ENCODE measurements at places on chromosomes 5 and 9.

- DNase-seq = no peak
Observed at GRCh38 chr5:154236536-154237375, 46.2 kb downstream of the GALNT10 start.

DNA sequence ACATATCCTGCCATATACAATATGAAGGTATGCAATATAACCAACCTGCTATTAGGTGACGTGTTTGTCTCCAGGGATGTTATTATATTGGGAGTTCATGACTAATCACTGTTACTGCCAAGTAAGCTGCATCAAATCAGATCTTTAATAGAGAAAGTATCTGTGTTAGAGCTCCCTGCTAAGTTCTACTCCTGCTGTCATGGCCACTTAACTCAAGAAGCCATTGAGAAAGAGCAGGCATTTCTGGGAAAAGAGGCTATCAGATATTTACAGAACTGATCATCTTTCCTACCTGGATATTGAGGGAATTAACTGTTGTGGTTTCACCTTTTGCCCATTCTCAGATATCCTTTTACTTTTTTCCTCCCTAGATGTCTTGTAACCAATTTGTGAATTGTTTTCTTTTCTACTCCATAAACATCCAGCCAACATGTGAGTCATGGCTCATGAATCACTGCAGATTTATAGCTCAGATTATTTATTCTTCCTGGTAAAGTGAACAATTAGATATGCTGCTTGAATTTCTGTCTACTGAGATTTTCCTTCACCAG lies 634.8 kb upstream of the FAM174A start:
- no peak for DNase-seq

DNA sequence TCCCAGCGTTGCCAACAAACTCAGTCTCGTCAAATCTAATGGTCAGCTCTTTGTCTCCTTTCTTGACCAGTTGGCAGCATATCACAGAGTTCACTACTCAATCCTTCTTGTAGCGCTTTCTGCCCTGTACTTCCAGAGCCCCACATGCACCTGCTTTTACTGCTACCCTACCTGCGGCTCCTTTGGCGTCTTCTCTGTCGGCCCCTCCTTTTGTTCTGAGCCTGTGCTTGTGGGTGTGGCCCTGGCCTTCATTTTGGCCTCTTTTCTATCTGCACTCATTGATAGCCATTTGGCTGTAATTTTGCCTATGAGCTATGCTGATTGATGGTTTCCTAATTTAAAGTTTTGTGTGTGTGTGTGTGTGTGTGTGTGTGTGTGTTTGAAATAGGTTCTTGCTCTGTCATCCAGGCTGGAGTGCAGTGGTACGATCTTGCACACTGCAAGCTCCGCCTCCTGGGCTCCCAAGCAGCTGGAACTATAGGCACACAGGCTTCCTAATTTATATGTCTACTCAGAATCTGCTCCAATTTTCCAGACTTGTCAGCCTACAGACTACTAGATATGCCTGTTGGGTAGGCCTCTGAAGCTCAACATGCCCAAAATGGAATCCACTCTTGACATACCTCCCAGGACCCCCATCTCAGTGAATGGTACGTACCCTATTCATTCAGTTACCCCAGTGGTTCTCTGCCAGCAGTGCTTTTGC lies 32.3 kb downstream of the ARPC5L start:
- DNase-seq = no peak

- DNase-seq = no peak
Observed at GRCh38 chr5:149207831-149208230, 63.8 kb upstream of the AFAP1L1 start.

- no peak for DNase-seq
Observed at GRCh38 chr9:34590381-34591247, 1.1 kb upstream of the CNTFR start.

DNA sequence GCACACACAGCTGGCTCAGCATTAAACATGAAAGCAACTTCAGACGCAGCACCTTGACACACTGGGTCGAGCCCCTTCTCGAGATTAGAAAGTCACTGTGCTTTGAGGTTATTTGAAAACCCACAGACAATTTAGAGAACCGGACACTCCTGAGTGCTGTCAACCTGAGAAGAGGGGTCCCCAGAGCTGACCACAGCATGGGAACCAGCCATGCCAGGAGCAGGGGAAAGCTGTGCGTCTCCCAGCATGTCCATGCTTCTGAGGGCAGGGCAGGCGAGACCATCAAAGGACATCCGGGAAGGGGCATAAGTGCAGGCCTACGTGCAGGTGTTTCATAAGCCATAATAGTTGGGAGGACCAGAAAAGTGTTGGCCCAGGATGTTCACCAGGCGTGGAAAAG lies 20.5 kb downstream of the SLC6A3 start:
- DNase-seq = no peak

- no peak for DNase-seq
Observed at GRCh38 chr5:175797521-175798038, 73.8 kb upstream of the CPLX2 start.

DNA sequence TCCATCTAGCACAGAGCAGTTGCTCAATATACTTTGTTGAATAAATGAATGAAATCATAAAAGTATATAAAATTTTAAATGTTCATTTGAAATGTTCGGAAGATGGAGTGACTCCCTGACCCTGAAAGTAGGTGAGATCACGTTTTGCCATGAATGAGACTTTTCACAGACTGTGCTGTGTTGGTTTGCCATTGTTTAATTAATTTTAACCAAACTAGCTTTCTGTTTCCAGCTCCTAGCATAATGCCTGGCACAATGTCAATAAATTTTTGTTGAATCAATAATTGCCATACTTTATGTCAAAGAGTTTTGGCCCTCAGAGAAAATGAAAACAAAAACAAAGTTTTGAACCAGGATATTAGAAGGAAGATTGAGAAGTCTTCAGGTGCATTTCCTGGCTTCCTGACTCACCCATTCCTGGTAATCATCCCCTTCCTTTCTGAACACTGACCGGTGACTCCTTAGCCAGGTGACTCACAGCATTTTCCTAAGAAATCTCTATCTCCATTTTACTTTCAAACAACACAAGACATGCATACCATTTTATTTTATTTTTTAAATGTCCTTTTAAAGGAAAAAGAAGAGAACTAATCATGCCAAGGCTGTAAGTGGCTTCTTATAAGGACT lies 15.1 kb downstream of the SLC28A3 start:
- DNase-seq = no peak

DNA sequence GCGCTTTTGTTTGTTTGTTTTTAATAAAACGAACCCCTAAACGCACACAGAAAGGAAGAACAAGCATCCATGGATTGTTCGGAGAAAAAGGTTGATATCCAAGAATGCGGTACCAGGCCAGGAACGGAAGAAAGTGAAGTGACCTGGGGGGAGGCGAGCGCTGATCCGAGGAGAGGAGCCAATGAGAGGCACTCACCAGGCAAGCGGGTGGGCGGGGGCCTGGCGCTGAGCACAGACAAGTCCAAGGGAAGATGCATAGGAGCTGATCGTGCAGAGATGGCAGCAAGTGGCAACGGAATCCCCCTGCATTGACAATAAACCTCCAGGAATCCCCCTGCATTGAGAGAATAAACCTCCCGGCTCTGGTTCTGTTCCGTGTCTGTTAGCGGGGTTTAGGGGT lies 8.4 kb downstream of the OBP2B start:
- no peak for DNase-seq

DNA sequence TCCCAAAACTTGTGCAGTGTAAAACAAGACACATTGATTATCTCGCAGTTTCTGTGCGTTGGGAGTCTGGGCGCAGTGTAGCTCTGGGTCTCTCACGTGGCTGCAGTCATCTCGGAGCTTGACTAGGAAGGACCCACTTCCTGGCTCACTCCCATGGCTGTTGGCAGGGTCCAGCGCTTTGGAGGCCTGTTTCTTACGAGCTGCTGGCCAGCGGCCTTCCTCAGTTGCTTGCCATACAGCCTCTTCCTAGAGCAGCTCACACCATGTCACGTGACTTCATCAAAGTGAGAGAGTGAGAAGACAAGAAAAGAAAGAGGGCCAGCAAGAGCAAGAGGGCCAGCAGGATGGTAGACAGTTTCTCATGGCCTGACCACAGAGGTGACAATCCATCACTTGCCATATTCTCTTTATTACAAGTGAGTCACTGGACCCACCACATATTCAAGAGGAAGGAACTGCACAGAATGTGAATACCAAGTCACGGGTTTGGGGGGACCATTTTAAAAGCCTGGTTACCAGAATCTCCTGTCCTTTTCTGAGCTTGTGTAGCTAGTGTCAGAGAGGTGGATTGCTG lies 36.2 kb downstream of the MCCC2 start:
- DNase-seq = no peak
